ENCODE measurements at places on chromosomes 7 and 10.

GRCh38 chr10:116104210-116104932 lies 168.6 kb downstream of the GFRA1 start:
- DNase-seq: no peak

DNA sequence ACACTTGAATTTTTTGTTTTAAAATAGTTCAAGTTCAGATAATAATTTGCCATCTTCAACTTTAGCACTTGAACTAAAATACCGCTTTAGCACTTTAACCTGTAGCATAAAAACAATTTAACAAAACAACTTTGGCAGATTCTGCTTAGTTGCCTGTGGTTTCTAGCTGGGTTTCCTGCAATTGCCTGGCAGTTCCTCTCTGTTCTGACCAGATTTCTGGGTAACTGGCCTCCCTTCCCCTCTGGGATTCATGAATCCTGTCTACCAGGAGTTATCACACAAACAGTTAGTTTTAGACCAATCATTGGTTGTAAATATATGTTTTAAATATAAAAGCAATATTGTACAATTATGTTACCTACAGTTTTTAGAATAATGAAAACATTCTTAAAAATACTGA lies 89.8 kb upstream of the HDAC9 start:
- DNase-seq: no peak

- DNase-seq: no peak
Observed at GRCh38 chr10:59807629-59808620, 54.7 kb upstream of the MRLN start.

DNA sequence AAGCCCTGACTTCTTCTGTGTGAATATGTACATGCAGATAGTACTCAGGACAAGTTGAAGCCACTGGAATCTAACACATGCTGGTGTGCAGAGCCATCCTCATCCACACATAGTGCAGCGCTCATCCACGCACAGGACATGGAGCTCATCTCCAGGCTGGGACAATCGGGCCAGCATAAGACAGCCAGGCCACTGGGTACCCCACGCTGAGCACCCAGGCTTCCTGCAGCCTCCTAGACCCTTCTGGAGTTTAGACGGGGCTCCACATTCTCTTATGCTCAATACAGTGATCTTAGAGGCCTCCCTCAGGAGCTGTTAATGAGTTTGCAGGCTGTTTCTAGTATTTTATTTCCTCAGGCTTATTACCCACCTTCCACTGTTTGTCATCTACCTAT lies 238.9 kb downstream of the TNS3 start:
- DNase-seq: no peak

- DNase-seq: no peak
Observed at GRCh38 chr10:102735065-102735562, 8.6 kb upstream of the WBP1L start.

GRCh38 chr7:111735661-111736551 lies 173.6 kb upstream of the IMMP2L start:
- DNase-seq: peak; percentile 26

DNA sequence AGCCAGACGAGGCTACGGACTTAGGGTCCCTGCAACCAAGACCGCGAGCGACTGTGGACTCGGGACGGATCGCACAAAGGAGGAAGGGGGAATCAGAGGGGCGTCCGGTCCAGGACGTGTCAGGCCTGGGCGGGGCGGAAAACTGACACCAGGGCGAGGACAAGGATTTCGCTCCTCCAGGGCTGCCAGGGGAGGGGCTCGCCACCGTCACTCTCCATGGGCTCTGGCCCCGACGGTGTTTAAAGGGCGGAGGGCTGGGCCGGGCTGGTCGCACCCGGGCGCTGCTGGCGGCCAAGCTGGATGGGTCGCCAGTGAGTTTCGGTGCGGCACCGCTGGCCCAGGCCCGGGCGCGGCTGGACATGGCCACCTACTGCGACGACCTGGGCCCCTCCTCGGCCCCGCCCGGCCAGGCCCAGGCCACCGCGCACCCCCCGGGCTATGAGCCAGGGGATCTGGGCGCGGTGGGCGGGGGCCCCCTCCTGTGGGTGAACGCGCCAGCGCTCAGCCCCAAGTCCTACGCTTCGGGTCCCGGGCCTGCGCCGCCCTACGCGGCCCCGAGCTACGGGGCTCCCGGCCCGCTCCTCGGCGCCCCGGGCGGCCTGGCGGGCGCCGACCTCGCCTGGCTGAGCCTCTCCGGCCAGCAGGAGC lies at the start of gene FOXI2:
TSS of gene FOXI2 (plus strand) at position 271 of the 648 bp plus-strand sequence. CDS start at position 360, 89 bp downstream.
- DNase-seq: no peak

Measured in CD4-positive, alpha-beta T cell treated with Interleukin-1 beta for 1 hour (primary cell).